ENCODE measurements at places on chromosomes 12 and 14.

GRCh38 chr14:55760789-55761566 lies 181.0 kb downstream of the KTN1 start:
- H3K27ac ChIP-seq = no peak overlapping the region
- no peaks in the 10 kb centered on the region for H3K27me3 ChIP-seq
- no peak for DNase-seq
- H3K36me3 ChIP-seq = no peaks in the 10 kb centered on the region
- no peak overlapping the region for H3K4me3 ChIP-seq
- H3K4me1 ChIP-seq = no peaks in the 10 kb centered on the region

GRCh38 chr12:51390891-51391282 lies 319 bp downstream of the GALNT6 start:
- no peaks in the 10 kb centered on the region for H3K27me3 ChIP-seq
- peaks cover 46% of the 10 kb centered on the region for H3K4me1 ChIP-seq
- no peak for DNase-seq
- H3K27ac ChIP-seq = no peak overlapping the region
- H3K36me3 ChIP-seq = no peaks in the 10 kb centered on the region
- peak overlapping the region; percentile 73 for H3K4me3 ChIP-seq

DNA sequence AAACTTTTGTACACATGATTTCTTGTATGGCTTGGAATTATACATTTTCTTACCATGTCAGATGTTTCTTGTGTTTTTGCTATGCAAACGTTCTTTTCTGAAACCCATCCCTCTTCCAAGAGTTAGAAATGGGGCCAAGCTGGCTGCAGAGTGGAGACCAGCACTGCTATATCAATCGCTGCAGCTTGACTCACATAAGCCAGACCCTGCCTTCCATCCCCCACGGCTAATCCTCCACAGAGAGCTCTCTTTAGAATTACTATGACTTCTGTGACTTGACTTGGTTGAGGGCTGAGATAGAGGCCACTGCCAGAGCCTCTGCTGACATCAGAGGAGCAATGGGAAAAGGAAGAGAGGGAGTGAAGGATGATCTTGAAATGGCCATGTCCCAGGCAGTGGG lies 147.9 kb downstream of the DACT1 start:
- peaks cover 19% of the 10 kb centered on the region for H3K27me3 ChIP-seq
- no peak overlapping the region for H3K27ac ChIP-seq
- DNase-seq = no peak
- H3K4me1 ChIP-seq = no peaks in the 10 kb centered on the region

DNA sequence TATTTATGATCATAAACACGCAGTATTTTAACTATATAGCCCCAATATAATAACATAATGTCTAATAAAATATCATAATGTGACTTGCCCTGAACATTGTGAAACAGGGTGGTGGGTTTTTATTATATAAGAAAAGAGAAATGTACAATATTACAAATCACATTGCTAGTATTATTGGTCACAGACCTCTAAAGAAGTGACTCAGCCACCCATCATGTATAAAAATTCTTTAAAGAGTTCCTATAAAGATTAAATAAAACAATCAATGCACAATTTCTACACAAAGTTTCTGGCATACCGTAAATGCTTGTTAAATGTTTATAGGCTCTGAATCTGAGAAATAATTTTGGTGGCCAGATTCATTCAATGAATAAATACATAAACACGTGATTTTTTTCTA lies 28.9 kb downstream of the ABCC9 start:
- peak; percentile 88 for DNase-seq
- peak overlapping the region; percentile 60 for H3K27ac ChIP-seq
- peaks cover 47% of the 10 kb centered on the region for H3K4me1 ChIP-seq
- H3K4me3 ChIP-seq = no peak overlapping the region
- no peaks in the 10 kb centered on the region for H3K36me3 ChIP-seq

- DNase-seq = peak; percentile 84
- no peak overlapping the region for H3K4me3 ChIP-seq
- no peak overlapping the region for H3K27ac ChIP-seq
- no peaks in the 10 kb centered on the region for H3K27me3 ChIP-seq
- no peaks in the 10 kb centered on the region for H3K36me3 ChIP-seq
- no peaks in the 10 kb centered on the region for H3K4me1 ChIP-seq
Measured at GRCh38 chr14:105203057-105203531, 22.0 kb upstream of the NUDT14 start.

- H3K27me3 ChIP-seq = no peaks in the 10 kb centered on the region
- no peaks in the 10 kb centered on the region for H3K36me3 ChIP-seq
- no peak overlapping the region for H3K27ac ChIP-seq
- peak; percentile 77 for DNase-seq
- no peaks in the 10 kb centered on the region for H3K4me1 ChIP-seq
Measured at GRCh38 chr12:84874125-84874824, 38.3 kb downstream of the SLC6A15 start.

DNA sequence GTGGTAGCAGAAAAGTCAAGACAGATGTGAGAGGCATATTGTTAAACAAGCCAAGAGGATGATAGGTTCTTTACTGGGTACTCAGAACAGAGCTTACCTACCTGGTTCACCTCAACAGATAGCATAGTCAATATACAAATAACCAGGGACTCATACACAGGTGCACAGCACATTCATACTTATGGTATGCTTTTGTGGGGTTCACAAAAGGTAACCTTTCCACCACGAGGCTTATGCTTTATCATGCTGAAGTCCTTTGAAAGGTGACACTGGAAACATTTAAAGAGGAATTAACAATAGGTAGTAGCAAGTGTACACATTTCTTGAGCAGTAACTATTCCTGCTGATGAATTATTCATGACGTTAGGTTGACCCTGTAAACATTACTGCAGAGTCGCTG lies 42.2 kb upstream of the MBIP start:
- DNase-seq = no peak
- H3K27me3 ChIP-seq = 0 out of 2 replicates have a peak, but pooled peaks cover 5% of the 10 kb centered on the region
- H3K4me1 ChIP-seq = no peaks in the 10 kb centered on the region
- H3K27ac ChIP-seq = no peak overlapping the region
- no peak overlapping the region for H3K4me3 ChIP-seq

- no peak overlapping the region for H3K27ac ChIP-seq
- H3K4me3 ChIP-seq = peak overlapping the region; percentile 72
- H3K36me3 ChIP-seq = no peaks in the 10 kb centered on the region
- peak; percentile 17 for DNase-seq
Measured at GRCh38 chr12:62933602-62934238, 1.2 kb downstream of the PPM1H start.

DNA sequence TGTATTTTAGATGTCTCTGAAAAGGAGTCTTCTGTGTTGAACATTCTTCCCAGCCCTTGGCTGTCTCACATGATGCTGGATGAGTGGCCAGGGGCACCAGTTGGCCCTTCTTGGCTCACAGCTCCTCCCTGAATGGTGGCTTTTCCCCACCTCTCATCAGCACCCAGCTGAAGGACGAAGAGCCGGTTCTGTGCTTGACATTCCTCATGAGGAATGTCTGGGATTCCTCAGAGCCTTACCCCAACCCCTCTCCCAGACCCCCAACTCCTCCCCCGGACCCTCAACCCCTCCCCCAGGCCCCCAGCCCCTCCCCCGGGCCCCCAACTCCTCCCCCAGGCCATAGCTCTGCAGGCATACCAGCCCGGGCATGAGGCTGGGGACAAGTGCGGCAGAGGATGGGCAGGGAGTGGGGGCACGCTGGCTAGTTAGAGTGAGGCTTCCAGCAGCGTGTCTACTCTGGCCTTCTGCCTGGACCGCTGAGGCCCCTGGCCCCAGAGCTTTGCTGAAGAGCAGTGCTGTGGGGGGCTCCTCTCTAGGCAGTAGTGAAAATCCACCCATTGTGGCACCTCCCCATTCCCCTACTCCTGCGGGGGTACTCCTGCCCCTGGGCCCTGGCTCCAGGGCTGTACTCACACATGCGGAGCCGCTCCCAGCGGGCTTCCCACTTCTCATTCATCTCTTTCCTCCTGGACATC lies 64.3 kb downstream of the PLEKHG3 start:
- no peak overlapping the region for H3K4me3 ChIP-seq
- no peaks in the 10 kb centered on the region for H3K27me3 ChIP-seq
- DNase-seq = no peak
- H3K4me1 ChIP-seq = peaks cover 5% of the 10 kb centered on the region
- no peak overlapping the region for H3K27ac ChIP-seq
- no peaks in the 10 kb centered on the region for H3K36me3 ChIP-seq

- no peaks in the 10 kb centered on the region for H3K4me1 ChIP-seq
- no peak overlapping the region for H3K27ac ChIP-seq
- H3K4me3 ChIP-seq = no peak overlapping the region
Measured at GRCh38 chr14:64746298-64747250, 42.4 kb downstream of the PLEKHG3 start.

DNA sequence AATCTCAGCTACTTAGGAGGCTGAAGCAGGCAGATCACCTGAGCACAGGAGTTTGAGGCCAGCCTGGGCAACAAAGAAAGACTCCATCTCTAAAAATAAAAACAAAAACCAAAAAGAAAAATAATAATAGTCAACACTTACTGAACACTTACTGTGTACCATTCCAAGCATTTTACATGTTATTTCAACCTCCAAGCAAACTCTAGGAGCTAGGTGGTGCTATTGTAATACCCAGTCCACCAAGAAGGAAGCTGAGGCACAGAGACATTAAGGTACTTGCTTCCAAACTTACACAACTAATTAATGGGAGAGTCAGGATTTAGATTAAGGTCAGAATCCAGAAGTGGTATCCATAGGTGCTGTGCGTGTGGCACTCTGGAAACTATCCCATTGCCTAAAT lies 13.7 kb upstream of the OR6J1 start:
- H3K27me3 ChIP-seq = no peaks in the 10 kb centered on the region
- H3K4me3 ChIP-seq = no peak overlapping the region
- H3K36me3 ChIP-seq = no peaks in the 10 kb centered on the region
- no peak overlapping the region for H3K27ac ChIP-seq
- DNase-seq = peak; percentile 62

- no peaks in the 10 kb centered on the region for H3K4me1 ChIP-seq
- peaks cover 21% of the 10 kb centered on the region for H3K27me3 ChIP-seq
- DNase-seq = no peak
- H3K27ac ChIP-seq = no peak overlapping the region
Measured at GRCh38 chr14:55915456-55915855, 202.8 kb upstream of the PELI2 start.

DNA sequence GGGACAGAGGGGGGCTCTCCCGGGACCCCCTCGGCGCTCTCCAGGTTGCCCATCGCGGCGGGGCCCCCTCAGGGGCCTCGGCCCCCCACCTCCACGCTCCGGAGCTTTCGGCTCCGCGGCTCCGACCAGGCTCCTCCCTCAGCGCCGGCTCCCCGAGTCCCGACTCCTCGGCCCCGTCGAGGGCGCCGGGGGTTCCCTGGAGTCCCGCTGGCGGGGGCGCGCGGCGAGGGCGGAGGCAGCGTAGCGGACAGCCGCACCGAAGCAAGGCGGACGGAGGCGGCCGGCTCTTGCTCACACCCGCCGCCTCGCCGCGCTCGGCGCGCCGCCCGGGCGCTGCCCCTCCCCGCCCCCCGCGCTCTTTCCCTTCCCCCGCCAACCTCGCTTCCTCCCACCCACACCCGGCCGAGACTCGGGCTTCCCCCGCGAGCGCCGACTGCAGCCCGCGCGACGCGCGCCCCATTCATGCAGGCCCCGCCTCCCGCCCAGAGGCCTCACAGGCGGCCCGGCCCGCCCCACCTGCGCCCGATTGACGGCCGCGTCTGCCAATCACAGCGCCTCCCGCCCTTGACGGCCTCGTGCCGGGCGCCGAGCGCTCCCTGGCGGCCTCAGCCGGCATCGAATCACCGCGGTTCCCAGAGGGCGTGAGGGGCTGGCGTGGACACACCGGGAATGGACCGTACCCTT lies at the start of gene FMNL3:
TSS of gene FMNL3 (minus strand) at position 278 of the 684 bp plus-strand sequence. CDS start at position 53, 225 bp downstream.
- no peaks in the 10 kb centered on the region for H3K27me3 ChIP-seq
- peak within 1 kb of the TSS; percentile 76 for H3K27ac ChIP-seq
- peaks cover 39% of the 10 kb centered on the region for H3K4me1 ChIP-seq
- peak within 1 kb of the TSS; percentile 90 for H3K4me3 ChIP-seq
- no peaks in the 10 kb centered on the region for H3K36me3 ChIP-seq

DNA sequence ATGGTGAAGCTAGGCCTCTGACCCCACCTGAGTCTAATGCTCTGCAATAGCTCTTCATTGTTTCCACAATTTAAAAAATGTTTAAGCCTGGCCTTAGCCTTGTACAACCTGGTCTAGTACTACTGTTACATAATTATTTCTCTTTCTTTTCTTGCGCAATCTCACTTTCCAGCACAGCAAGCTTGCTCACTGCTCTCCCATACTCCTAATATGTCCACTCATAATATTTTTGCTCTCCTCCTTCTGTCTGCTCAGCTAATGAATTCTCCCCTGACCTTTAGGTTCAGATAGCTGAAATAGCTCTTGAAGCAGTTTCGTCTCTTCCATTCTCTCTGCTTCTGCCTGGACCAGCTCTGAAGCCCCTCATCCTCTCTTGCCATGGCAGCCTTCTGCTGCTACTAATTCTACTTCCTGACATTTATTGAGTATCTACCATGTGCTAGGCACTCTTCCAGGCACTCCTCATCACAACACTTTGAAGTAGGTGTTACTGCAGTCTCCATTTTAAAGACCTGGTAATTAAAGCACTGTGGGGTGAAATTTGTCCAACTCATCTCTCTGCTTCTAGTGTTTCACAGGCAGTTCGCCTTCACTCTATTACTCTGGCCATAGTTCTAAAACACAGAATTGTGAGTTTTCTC lies 2.8 kb upstream of the SLC48A1 start:
- peaks cover 25% of the 10 kb centered on the region for H3K4me1 ChIP-seq
- H3K27me3 ChIP-seq = no peaks in the 10 kb centered on the region
- H3K4me3 ChIP-seq = no peak overlapping the region
- no peak overlapping the region for H3K27ac ChIP-seq
- H3K36me3 ChIP-seq = no peaks in the 10 kb centered on the region

GRCh38 chr12:58381546-58381945 lies 440.2 kb downstream of the ATP23 start:
- no peaks in the 10 kb centered on the region for H3K27me3 ChIP-seq
- H3K36me3 ChIP-seq = no peaks in the 10 kb centered on the region
- no peak overlapping the region for H3K4me3 ChIP-seq
- peaks cover 2% of the 10 kb centered on the region for H3K4me1 ChIP-seq

GRCh38 chr12:110742096-110742717 lies 484 bp downstream of the PPP1CC start:
- H3K27me3 ChIP-seq = no peaks in the 10 kb centered on the region
- H3K4me3 ChIP-seq = peak overlapping the region; percentile 93
- H3K4me1 ChIP-seq = peaks cover 49% of the 10 kb centered on the region
- peak overlapping the region; percentile 40 for H3K27ac ChIP-seq
- H3K36me3 ChIP-seq = no peaks in the 10 kb centered on the region

DNA sequence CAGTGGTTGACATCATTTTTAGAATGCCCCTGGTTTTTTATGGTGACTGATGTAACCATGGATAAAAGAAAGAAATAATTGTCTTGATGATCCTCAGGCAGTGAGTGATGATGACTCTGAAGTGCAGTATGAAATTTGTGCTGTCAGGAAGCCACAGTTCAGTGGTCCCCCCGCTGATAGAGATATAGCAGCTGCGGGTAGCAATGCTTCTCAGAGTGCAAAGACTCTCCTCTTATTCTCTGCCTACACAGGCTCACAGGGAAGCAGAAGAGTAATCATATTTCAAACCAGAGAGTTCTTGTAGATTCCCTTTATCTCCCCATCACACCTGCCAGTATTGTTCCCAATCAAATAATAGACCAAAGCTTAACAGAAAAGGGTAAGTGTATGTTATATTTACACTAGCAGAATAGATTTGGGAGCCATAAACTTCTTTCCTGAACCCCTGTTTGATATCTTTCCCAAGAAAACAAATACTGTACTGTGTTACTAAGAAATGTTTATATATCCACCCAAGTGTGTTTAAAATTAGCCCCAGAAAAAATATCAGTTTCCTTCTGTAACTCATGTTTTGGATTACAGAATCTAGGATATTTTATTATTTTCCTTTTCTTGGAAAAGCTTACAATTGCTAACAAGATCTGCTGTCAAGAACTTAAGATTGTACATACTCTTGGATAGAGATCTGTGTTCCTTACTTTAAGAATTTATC lies 1817.4 kb upstream of the FLRT2 start:
- no peak overlapping the region for H3K4me3 ChIP-seq
- no peaks in the 10 kb centered on the region for H3K36me3 ChIP-seq
- H3K27ac ChIP-seq = no peak overlapping the region
- H3K4me1 ChIP-seq = no peaks in the 10 kb centered on the region
- no peak for DNase-seq
- no peaks in the 10 kb centered on the region for H3K27me3 ChIP-seq

Data from GM23248 (cell line).